ENCODE measurements at places on chromosomes 2 and 18.

GRCh38 chr2:113137827-113138226 lies 10.4 kb downstream of the IL1RN start:
- DNase-seq: no peak

DNA sequence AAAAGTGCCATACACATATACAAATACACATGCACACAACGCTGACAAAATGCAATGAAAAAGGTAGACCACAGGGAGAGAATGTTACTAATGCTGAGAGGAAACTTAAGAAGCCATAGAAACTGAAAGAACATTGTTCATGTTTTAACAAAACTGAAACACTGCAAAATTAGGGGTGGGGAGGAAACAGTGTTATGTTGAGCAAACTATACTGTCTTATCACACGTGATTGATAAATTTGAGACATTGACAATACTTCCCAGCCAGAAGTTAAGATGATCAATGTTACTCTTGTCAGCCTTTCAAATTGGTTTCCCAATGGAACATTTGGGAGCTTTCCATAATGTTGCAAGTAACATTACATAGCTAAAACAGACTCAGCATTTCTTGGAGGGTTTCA lies 165.5 kb downstream of the L3MBTL4 start:
- no peak for DNase-seq

GRCh38 chr2:162073888-162074631 lies at the start of gene DPP4:
DPP4 (minus strand) TSS chr2:162074215; CDS start chr2:162073981, 234 bp downstream.
- DNase-seq: peak; percentile 7

- no peak for DNase-seq
Measured at GRCh38 chr2:187461294-187462261, 13.5 kb upstream of the CALCRL start.

- DNase-seq: no peak
Measured at GRCh38 chr2:8525236-8525581, 156.6 kb upstream of the ID2 start.
